Mesothelial cell of epicardium (in vitro differentiated cells): ENCODE measurements at places on chromosomes 12 and 14. TPM values are rescaled to one million over a fixed set of nuclear protein-coding genes. Genes with fewer than 3 reads are reported as not detected.

DNA sequence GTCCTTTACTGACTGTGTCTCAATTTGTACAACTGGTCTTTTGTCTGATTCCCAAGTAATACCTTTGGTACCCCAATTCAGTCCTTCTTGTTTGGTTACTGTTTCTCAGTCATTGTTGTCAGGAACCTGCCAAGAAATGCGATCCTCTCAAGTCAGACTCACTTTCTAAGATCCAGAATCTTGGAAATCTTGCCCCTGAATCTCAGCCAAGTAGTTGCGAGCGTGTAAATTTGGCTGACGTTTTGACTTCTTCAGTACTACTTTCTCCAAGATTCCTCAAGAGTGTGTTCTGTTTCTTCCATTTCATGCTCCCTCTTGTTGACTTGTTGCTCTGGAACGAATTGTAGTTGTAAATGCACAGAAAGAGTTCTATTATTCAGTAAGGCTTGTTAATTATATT, 114.0 kb downstream of the MSRB3 start:
- no peak for DNase-seq

GRCh38 chr12:67333649-67334048, 64.5 kb downstream of the CAND1 start:
- no peak for DNase-seq

DNA sequence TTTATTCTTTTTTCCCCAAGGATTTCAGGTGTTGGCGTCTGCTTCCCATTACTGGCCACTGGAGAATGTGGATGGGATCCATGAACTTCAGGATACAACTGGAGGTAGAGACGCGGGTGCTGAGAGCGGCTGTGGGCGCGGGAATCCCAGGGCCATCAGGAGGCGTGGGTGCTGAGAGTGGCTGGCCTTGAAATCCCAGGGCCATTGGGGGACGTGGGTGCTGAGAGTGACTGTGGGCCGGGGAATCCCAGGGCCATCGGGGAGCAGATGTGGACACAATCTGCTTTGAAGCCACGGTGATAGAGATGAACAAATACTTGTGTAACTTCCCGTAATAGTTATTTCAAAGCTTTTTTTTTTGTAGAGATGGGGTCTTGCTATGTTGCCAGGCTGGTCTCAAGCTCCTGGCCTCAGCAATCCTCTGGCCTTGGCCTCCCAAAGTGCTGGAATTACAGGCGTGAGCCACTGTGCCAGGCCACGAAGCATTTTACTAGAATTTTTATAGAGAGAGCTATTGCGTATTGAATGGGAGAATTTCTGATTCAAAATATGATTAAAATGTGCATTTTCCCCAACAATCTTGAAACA, 12.8 kb downstream of the ADGRD1 start:
- DNase-seq: no peak

- DNase-seq: no peak
Measured at GRCh38 chr14:38311655-38312054, 55.8 kb upstream of the CLEC14A start.

DNA sequence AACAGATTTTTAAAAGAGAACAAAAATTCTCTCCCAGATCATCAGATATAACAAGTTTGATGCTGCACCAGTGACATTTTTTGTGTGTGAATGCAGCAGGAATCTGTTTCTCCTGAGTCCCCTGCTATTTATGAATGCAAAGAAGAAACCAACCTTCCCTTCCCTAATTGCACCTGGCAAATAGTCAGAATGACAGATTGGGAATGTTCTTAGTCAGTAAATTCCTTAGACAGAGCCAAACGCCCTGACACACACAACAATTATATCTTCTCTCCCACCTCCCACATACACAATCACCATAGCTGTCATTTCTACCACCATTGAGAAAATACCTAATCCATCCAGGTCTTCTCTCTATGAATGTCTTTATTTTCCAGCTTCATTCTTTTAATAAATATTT, 174.4 kb downstream of the ALG10B start:
- no peak for DNase-seq

GRCh38 chr12:1530592-1531152, 63.7 kb downstream of the FBXL14 start:
- DNase-seq: no peak

- no peak for DNase-seq
Measured at GRCh38 chr14:33114331-33114730, 175.7 kb downstream of the NPAS3 start.

GRCh38 chr14:28482251-28483040, 284.1 kb upstream of the FOXG1 start:
- no peak for DNase-seq

DNA sequence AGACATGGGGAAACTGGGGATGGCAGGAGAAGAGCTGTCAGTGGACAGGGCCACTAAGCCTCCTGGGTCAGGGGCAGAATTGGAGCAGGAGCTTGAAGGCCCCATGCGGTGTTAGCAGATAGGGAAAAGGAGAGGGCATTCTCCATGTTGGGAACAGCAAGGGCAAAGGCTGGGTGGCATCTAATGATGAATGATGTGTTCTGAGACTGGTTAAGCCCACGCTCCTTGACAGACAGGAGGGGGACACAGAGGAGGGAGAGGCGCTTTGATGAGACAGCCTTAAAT, 63.0 kb downstream of the CLMN start:
- DNase-seq: no peak

DNA sequence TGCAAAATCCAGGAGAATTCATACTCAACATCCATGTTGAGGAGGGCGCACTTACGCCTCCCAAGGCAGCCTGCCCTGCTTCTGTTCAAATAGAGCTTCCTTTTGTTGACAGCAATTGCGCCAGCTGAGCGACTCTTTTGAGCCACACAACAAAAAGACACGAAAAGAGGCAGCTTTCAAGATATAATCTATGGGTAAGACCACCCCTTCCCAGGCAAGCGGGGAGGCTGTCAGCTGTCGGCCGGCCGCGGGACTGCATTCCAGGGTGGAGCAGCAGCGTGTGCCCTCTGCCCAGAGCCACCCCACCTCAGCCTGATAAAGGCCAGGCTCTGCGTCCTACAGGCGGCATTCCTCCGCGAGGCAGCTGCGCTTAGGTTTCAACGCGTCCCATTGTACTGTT, 15.8 kb upstream of the STAB2 start:
- DNase-seq: no peak

- no peak for DNase-seq
Measured at GRCh38 chr12:40820794-40821484, 128.7 kb downstream of the CNTN1 start.

GRCh38 chr12:78871566-78871965, 7.0 kb downstream of the SYT1 start:
- DNase-seq: no peak

GRCh38 chr12:52155048-52155868, 36.6 kb downstream of the KRT80 start:
- DNase-seq: no peak

DNA sequence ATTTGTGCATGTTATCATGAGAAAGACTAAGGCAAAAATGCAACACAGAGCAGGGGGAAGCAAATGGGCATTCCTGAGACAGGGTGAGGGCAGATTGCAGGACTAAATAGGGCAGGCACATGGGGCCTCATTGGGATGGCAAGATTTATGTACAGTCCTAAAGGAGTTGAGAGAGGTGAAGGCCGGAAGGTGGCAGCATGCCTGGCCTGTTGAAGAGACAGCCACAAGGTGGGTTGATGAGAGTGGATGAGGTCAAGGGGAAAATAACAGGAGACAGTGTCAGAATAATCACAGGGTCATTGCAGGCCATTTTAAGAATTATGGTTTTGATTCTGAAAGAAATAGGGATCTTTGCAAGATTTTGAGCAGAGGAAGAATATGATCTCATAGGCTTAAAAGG, 21.0 kb downstream of the PAH start:
- DNase-seq: no peak

- peak; percentile 58 for DNase-seq
Measured at GRCh38 chr12:6829536-6830220, 1.5 kb downstream of the P3H3 start.

- DNase-seq: no peak
Measured at GRCh38 chr14:101665478-101666078, 95.9 kb upstream of the PPP2R5C start.

DNA sequence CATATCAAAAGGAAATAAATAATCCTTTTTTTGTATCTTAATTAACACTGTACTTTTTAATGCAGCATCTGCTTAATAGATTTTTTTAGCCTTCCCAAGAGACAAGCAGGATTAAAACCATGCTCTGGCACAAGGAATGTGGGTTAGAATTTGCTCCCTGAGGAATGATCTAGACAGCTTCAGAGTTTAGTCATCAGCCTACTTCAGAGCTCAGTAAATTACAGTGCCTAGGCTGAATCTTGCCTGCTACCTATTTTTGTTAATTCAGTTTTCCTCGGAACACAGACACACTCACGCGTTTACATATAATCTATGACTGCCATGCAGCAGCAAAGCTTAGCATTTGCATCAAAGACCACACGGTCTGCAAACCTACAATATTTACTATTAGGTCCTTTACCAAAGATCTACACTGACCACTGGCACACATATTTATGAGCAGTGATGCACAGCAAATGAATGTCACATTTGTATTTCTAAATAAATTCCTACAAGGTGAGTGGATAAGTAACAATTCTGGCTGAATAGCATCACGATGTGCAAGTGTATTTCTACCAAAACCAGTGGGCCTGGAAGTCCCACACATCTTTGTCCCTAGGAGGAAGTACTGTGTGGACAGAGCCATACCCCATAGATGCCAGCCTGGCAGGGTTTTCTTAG, 309.8 kb upstream of the TMEM132C start:
- DNase-seq: no peak

Gene ALDH2
- 41.6 to 45.8 TPM (median 41.7 TPM) in 3 replicates for total RNA-seq

Gene ZNF219
- total RNA-seq: 73.3 to 79.3 TPM (median 75.2 TPM) in 3 replicates

Gene GSC
- 3.8 to 4.9 TPM (median 4.4 TPM) in 3 replicates for total RNA-seq

Gene OR4M1
- total RNA-seq: not detected in 3 replicates
